ENCODE measurements at places on chromosomes 16 and 17.

DNA sequence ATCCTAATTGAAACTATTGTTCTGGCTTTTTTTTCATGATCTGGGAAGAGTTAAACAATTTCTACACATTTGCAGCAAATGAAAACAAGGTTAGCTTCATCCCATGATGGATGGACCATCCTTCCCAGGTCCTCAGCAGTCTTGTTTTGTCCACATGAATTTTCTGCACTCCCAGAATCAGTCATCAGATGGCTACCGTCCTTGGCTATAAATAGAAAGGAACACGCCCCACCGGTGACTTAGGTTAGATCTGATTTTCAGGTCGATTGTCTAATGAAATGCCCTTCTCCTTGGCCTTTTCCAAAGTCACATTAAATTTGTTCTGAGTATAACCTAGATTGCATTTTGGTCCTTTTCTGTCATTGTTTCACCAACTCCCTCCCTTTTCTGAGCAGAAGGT, 41.4 kb upstream of the NOL11 start:
- DNase-seq = no peak

GRCh38 chr16:87744750-87745514, 20.9 kb downstream of the KLHDC4 start:
- no peak for DNase-seq

GRCh38 chr16:2784358-2785100, 2.8 kb downstream of the PRSS33 start:
- DNase-seq = no peak

DNA sequence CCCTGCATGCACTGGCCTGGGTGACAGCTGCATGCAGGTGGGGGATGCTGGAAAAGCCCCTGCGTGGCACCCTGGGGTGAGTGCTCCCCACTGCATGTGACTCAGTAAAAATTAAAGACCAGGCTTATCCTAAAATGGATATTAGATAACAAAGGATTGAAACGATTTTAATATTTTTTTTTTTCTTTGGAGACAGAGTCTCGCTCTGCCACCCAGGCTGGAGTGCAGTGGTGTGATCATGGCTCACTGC, 334.9 kb downstream of the C16orf95 start:
- no peak for DNase-seq
